ENCODE measurements at places on chromosomes 7 and 10. TPM values are rescaled to one million over a fixed set of nuclear protein-coding genes. Genes with fewer than 3 reads are reported as not detected.

Gene NXPH1
- not detected for total RNA-seq

Gene MLXIPL
- 0.16 TPM for total RNA-seq

Gene STEAP1B
- 21.0 TPM for total RNA-seq

Gene SLC26A4
- total RNA-seq = 0.47 TPM

Gene ODAD2
- under 0.01 TPM for total RNA-seq

Gene BTBD16
- not detected for total RNA-seq

Gene ACSL5
- total RNA-seq = 3.3 TPM

Gene ENO4
- 0.34 TPM for total RNA-seq

Gene DBF4
- total RNA-seq = 5.7 TPM

Gene EN2
- total RNA-seq = not detected

Gene PNLIPRP2
- not detected for total RNA-seq

Gene TAS2R4
- total RNA-seq = 0.79 TPM
